ENCODE measurements at places on chromosomes 3 and 15.

DNA sequence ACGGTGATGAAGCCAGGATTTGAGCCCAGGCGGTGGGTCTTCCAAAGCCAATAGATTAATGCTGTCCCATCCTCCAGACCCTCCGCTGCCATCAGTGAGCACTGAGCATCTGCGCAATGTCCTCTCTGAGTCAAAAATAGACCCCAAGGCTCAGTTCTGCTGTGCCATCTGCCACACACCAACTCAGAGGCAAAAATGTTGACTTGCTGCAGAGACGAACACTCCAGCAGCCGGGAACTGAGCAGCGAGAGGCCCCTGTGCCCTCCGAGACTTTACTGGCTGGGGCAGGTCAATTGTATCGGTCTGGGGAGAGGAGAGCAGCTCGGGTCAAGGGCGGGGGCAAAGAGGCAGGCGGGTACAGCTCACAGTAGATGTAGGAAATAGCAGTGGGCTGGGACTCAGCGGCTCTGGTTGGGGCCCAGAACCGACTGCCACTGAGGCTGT is 41.5 kb upstream of the ATP2B2 start:
- no peak for DNase-seq

DNA sequence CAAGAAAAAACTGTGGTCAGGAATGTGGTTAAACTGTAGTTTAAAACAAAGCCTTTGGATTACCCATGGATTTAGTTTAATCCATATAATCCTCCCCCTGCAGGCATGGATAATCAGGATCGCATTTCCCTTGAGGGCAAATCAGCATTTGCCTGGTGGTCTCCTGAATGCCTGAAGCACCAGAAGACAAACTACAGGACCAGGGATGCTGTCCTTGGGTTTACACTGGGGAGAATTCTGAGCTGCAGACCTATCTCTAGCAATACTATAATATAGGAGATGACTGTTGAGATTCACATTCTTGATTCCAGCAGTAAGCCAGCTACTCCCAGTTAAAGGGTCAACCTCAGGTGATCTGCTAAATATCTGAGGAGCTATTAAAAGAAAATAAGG is 10.6 kb downstream of the PIK3CB start:
- DNase-seq, result peak; percentile 37

- no peak for DNase-seq
Observed at GRCh38 chr15:88619796-88620195, 1.3 kb upstream of the AEN start.

- DNase-seq, result no peak
Observed at GRCh38 chr15:69530991-69531664, 78.5 kb downstream of the RPLP1 start.

DNA sequence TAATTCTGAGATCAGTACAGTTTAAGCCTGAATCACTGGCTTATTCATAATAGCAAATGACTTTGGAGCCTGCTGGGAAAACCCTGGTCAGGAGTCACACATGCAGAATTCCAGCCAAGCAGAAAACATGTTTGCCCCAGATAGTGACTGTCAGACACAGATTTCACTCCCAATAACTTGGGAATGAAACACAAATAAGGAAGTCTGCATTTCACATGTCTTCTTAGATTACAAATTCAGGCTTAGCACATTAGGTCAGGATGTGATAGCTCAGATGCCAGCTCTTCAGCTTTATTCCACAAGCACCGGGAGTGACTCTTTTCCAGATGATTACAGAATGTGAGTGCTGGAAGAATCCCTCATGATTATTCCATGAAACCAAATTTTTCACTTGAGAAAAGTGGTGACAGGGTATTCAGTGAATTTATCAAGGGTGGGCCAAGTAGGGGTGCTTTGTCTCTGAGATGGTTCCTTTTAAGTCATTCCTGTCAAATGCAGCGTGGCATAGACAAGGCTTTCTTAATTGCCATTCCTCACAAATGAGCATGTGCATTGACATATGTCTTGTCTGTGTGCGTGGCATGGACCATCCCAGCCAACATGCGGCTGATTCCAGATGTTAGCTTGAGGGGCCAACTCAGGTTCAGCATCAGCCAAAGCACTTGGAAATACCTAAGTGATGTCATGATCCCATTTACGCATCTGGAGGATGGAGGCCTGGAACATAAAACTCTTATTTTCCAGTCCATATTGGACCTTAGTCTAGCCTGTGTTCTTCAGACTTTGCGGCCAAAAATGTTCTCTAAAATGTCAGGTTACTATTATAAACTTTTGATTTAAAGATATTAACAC is 191.0 kb downstream of the EPHB1 start:
- no peak for DNase-seq

DNA sequence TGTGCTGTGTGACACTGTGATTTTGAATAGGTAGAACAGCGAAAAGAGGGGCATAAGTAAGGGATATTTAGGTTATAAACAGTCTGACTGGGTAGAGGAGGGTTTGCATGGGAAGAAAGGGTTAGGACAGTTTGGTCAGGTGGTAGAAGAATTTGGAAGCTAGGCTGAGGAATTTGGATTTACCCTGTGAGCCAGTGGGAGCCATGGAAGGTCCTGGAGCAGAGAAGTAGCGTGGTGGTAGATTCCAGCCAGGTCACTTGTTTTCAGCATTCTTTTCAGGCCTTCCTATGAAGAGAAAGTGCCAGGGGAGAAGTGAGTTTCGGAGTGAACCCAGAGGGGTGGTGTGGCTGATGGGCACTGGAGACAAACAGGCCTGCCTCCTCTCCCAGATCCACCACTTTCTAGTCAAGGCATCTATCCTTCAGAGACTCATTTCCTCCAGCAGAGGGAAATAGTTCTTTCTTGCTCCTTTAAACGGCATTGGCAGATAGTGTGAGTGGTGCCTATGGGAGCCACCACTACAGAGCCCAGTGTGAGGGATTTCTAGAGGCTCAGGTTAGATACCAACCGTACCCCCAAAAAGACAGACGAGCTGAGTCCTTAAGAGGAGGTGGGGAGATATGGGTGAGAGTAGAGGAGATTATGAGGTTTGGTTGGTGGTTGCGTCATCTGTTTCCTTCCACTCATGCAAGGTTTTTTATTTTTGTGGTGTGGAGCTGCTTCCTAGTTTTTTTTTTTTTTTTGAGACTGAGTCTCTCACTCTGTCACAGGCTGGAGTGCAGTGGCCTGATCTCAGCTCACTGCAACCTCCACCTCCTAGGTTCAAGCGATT is 21.2 kb downstream of the PXK start:
- DNase-seq, result no peak

DNA sequence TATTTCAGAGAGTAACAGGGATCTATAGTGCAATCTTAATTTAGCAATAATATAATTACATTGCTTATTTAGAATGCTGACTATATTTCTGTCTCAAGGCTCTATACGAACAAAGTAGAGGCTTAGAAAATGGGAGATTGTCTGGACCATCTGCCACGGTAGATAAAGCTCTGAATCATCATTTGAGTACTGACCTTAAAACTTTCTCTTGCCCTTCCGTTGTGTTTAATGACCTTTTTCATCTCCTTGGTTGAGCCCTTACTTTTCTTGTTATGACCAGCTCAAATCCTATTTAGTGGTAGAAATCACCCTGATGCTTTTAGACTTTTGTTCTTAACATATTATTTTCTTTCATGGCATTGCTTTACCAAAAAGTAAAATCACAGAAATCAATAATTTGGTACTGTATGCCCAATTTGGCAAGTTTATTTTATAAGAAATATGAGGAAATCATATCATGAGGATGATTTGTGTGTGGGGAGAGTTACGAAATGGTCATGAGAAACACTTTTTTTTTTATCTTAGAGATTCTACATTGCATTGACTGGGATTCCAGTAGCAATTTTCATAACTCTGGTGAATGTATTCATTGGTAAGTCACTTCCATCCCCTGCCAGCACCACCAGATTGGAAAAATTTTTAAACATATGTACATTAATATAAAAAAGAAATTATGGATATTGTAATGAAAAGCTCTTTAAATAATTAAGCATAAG is 11.0 kb downstream of the NDUFB5 start:
- DNase-seq, result peak; percentile 23

DNA sequence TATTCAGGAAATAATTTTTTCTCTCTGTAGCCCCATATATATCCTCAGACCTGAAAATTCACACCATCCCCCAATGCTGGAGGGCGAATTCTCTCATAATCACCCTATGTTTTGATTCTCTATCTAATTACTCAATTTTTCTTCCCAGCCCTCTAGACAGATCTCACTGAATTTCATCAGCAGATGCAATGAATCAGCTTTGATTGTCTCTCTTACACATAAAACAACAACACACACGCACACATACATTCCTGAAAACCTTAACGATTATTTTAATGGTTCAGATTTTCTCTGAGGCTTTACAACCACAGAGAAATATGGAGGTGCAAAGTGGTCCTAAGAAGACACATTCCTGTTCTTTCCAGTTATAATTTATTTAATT is 11.1 kb downstream of the RBMS3 start:
- no peak for DNase-seq

DNA sequence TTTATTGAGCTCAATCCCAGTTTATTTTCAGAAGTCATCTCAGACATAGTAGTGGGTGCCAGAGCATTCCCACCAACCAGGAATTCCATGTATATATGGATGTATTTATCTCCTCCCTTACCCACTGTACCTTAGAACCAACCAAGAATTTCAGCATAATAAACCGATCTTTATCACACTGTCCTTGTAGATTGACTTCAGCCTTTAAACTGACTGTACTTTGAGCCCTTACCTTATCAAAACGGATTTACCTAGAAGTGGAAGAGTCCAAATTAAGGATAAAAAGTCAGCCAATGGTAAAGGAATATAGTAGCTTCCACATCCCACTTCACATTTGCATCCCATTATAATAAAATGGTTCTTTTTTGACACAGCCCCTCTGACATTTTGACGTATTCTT is 37.9 kb downstream of the GATM start:
- DNase-seq, result no peak

- no peak for DNase-seq
Observed at GRCh38 chr3:184914628-184915027, 102.7 kb downstream of the VPS8 start.

DNA sequence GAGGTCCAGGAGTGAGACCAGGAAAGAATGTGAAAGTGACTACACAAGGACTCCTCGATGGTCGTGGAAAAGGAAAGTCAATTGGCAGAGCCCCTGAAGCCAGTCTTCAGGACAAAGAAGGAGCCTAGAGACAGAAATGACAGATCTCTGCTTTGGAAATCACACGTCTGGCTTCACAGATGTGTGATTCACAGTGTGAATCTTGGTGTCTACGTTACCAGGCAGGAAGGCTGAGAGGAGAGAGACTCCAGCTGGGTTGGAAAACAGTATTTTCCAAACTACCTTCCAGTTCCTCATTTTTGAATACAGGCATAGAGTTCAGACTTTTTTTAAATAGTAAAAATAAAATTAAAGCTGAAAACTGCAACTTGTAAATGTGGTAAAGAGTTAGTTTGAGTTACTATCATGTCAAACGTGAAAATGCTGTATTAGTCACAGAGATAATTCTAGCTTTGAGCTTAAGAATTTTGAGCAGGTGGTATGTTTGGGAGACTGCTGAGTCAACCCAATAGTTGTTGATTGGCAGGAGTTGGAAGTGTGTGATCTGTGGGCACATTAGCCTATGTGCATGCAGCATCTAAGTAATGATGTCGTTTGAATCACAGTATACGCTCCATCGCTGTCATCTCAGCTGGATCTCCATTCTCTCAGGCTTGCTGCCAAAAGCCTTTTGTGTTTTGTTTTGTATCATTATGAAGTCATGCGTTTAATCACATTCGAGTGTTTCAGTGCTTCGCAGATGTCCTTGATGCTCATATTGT is 6.0 kb downstream of the CCR2 start:
- DNase-seq, result peak; percentile 45

DNA sequence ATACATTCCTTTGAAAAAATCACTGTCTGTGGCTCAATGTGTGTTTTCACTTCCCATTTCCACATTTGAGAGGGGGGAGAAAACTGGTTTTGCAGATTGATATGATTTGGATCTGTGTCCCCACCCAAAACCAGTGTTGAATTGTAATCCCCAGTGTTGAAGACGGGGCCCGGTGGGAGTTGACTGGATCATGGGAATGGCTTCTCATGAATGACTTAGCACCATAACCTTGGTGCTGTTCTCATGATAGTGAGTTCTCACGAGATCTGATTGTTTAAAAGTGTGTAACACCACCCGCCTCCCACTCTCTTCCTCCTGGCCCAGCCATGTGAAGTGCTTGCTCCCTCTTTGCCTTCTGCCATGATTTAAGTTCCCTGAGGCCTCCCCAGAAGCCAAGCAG is 16.1 kb downstream of the TMEM207 start:
- DNase-seq, result no peak

DNA sequence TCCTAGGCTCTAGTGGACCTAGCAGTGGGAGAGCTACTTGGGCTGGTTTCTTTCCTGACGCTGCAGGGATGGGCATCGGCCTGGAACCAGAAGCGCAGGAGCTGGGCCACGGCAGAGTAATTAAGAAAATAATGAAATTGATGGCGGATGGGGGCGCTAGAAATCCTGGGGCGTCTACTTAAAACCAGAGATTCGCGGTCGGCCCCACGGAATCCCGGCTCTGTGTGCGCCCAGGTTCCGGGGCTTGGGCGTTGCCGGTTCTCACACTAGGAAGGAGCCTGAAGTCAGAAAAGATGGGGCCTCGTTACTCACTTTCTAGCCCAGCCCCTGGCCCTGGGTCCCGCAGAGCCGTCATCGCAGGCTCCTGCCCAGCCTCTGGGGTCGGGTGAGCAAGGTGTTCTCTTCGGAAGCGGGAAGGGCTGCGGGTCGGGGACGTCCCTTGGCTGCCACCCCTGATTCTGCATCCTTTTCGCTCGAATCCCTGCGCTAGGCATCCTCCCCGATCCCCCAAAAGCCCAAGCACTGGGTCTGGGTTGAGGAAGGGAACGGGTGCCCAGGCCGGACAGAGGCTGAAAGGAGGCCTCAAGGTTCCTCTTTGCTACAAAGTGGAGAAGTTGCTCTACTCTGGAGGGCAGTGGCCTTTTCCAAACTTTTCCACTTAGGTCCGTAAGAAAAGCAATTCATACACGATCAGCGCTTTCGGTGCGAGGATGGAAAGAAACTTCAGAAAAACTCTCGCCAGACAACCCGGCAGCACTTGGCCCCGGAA is 6.1 kb downstream of the SOX14 start:
- no peak for DNase-seq

- DNase-seq, result peak; percentile 74
Observed at GRCh38 chr3:168040607-168041208, 55.0 kb downstream of the GOLIM4 start.

Data from A172 (cell line).